Ovary (tissue), 10 donors: ENCODE measurements at places on chromosomes 6 and 20.

DNA sequence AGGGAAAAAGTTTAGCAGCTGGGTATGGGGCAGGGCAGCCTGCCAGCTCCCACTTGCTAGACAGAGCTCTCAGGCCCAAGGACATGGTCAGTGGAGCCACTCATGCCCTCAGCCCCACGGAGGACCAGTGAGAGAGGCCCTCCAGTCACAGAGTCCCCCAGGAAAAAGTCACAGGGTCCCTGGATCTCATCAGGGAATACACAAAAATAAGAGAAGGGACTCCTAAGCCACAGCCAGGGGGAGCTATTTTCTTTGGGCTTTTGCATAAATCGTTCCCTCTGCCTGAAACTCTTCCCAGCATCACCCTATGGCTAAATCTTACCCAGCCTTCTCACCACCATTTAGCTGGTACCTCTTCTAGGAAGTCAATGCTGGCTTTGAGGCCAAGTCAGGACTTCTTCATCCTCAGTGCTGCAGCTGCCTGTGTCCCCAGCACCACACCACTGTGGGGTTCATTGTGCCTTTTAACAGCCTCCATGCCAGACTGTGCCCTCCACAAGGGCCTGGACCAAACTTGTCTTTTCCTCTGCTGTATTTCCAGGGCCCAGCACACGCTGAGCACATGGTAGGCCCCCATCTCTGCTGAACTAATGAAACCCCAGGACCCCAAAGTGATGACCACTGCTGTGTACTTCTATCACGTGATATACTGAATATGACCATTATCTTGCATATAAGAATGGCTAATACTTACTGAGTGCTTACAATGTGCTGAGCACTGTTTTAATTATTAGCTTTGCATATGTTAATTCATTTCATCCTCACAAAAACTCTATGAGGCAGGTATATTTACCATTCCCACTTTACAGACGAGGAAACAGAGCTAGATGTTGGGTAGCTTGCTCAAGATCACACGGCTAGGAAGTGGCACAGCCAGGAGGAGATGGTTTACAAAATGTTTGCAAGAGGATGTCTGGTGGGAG, 2.0 kb downstream of the ZNF335 start:
- DNase-seq = no peak

- DNase-seq = no peak
These were observed 33.9 kb upstream of the TBC1D20 start for GRCh38 chr20:496126-496696.

DNA sequence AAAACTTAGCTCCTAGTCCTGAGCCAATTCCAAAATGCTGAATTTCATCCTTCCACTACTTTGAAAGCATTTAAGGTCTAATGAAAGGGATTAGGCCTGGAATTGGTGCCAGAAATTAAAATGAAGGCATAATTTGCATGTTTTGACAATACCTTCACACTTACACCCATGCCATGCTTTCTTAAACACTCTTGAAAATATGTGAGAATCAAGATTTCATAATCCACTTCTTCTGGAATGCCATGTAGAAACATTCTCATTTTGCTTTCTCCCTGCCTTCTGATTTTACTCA, 77.1 kb downstream of the ANKEF1 start:
- DNase-seq = no peak

DNA sequence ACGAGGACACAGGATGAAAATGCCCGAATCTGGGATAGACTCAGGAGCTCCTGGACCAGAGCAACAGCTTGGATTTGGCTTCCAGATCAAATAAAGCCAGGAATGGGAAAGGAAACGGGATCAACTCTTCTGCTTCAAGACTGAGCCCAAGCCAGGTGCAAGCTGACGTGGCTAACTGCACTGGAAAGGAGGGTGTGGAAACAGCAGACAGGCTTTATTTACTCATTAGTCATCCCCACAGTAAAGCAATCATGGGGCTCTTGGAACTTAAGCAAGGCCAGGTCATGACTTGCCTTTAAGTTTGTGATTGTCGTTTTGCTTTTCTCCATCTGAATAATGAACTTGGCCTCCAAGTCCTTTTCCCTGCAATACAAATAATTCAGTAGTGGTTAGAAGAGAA, 45.2 kb downstream of the KIF16B start:
- peak; percentile 76 for DNase-seq

- DNase-seq = no peak
These were observed 188.4 kb upstream of the COL21A1 start for GRCh38 chr6:56435754-56436153.

GRCh38 chr20:46657618-46658017, 6.4 kb upstream of the SLC13A3 start:
- DNase-seq = no peak

DNA sequence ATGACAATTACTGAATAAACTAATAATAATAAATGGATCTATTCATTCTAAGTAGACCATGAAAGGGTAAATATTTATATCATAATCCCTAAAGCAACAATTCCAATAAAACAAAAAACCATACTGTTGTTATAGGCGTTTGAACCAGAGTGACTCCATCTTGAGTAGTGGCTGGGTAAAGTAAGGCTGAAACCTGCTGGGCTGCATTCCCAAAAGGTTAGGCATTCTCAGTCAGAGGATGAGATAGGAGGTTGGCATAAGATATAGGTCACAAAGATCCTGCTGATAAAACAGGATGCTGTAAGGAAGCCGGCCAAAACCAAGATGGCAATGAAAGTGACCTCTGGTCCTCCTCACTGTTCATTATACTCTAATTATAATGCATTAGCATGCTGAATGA, 8.3 kb downstream of the OR2H1 start:
- DNase-seq = no peak

DNA sequence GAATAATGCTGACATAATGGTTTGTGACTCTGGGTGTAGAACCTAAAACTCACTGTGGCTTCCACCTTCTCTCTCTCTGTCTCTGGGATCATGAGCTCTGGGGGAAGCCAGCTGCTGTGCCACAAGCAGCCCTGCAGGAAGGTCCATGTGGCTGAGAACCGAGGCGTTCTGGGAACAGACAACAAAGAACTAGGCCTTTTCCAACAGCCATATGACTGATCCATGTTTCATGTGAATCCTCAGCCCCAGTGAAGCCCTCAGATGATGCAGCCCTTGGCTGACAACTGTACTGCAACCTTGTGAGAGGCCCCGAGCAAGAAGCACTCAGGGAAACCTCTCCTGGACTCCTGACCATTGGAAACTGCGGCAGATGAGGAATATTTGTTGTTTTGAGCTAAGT, 56.6 kb downstream of the HLA-G start:
- DNase-seq = no peak

DNA sequence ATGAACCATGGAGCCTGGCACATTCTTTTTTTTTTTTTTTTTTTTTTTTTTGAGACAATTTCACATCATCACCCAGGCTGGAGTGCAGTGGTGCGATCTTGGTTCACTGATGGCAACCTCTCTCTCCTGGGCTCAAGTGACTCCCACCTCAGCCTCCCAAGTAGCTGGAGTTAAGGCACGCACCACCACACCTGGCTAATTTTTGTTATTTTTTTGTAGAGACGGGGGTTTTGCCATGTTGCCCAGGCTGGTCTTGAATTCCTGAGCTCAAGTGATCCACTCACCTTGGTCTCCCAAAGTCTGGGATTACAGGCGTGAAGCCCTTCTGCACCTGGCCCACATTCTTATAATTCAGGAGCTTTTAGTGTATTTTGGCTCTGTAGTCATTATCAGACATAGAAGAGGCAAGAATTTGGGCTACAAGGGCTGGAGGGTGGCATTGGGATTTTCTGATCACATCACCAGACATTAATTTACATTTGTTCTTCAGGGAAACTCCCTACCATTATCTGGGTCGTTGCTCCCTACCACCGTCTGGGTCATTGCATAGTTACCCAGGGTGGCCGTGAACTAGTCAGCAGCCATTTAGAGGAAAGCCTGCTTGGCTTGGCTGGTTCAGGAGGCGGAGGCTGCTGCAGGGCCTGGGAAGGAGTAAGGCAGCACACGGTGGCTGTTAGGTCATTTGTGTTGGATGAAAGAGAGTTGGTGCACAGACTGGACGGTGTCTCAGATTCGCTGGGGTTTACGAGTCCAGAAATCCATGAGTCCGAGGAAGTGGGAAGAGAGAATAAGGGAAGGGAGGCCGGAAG, 17.6 kb downstream of the ARID1B start:
- no peak for DNase-seq

DNA sequence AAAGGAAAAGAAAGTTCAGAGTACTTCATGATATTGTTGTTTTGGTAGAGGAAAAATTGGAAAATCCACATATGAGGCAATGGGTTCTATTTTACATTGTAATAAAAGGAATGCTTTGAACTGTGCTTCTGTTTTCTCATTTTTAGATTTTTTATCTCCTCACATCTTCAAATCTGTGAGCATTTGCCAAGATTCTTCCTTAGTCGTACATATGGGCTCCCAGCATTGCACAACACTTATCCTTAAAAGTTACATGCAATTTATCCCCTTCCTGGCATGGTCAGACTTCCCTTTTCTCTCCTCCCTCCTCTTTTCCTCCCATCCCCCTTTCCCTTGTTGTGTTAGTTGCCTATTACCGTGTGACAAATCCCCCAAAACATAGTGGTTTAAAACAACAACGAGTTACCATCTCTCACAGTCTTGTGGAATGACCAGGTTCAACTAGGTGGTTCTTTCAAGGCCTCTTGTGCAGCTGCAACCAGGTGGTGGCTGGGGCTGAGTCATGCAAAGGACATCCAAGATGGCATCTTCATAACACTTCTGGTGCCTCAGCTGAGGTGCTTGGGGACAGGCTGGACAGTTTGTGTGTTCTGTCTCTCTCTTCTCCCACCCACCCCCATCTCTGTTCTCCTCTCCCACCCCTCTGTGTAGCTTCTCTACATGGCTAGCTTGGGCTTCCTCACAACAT, 68.7 kb downstream of the TXNDC5 start:
- no peak for DNase-seq

GRCh38 chr20:43408848-43409576, 48.7 kb upstream of the SRSF6 start:
- no peak for DNase-seq

DNA sequence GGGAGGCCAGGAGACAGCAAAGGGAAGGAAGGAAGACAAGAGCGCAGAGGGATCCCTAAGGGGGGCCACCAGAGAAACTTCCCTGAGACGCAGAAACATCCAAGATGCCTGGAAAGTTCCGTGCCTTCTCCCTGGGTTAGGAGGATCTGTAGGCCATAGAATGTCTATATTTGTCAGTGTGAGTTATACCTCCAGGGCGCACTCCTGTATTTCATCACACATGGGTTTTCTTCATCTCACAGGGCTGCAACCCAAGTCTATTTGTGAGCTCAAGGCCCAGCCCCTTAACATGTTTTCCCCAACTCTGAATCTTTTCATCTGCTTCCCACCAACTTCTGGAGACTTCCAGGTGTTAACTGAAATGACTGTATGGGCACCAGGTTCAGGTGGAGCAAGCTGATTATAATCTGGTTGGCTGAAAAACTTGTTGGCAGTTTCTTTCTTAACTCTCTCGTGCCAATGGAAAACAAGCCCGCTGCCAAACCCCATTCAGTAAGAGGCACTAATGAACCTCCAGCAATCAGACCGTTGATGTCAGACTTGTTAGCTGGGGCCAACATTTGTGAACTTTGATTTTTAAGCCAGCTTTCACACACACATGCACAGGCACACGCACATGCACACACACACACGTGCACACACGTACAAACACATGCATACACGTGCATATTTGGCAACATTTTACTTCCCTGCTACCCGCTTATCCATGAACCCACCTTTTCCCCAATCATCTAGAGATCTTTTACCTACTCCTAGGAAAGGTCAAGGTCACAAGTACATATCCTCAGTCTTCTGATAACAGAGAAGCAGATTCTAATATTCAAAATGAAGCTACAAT, 247.5 kb upstream of the GMDS start:
- no peak for DNase-seq

GRCh38 chr6:90226257-90226656, 70.4 kb downstream of the BACH2 start:
- no peak for DNase-seq

DNA sequence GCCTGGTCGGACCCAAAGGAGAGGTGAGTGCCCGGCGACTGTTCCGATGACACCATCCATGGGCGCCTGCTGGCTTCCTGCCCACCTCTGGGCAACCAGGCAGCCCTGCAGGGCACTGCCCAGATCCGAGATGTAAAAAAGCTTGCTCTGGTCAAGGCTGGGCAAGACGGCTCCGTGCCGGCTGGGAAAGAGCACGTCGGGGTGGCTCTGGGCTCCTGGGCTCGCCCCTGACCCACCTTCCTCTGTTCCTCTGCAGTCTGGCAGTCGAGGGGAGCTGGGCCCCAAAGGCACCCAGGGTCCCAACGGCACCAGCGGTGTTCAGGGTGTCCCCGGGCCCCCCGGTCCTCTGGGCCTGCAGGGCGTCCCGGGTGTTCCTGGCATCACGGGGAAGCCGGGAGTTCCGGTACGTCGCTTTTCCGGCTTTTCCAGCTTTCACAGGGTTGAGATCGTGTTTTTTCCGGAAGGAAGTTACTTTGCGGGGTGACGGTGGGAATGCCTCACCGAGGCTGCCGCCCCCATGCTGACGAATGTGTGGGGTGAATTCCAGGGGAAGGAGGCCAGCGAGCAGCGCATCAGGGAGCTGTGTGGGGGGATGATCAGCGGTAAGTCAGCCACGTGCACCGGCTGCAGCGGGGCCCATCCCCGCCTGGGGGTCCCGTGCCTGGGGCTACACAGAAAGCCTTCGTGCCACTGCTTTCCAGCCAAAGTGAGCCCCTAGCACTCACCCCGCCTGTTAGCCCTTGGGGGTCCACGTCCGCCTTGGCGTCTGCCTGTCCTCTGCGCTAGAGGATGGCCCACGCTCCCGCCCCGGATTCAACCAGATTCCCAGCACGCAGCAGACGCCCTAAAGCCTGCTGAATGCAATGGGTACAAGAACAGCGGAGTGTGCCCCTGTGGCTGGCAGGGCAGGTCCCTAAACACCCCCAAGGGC, 19.3 kb downstream of the COL9A3 start:
- peak; percentile 38 for DNase-seq

DNA sequence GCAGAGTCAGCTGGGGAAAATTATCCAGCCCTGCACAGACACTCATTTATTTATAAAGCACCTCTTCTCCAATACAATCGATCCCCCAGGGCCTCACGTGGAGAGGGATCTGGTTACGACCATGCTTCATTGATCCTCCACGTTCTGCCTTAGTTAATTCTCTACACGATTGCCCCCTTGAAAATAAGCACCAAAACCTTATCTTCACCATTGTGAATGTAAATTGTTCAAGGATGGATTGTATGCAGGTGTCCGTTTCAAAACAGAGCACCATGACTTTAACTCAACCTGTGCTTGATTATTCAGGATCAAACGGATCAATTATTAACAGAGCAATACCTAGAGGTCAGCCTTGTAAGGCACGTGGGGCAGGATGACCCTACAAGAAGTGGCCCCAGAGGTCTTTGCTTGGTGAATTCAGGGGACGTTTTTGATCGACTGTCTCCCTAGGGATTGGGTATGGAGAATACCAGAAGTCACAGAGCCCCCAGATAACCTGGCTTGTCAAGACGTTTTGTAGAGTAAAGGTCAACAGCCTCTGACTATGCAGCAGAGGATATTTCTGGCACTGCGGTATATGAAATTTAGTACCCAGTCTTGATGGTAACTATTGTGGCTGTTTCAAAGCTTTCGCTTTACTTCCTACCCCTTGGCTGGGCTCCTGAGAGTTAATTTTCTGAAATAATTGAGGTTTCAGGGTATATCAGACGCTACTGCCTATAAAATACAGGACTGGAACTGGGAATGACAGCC, 112.1 kb downstream of the NFATC2 start:
- DNase-seq = no peak

- no peak for DNase-seq
These were observed 36.8 kb downstream of the YTHDF1 start for GRCh38 chr20:63178889-63179686.
